ENCODE measurements at places on chromosomes 11 and 22.

GRCh38 chr22:24291515-24292201, 21.0 kb downstream of the SPECC1L start:
- DNase-seq: no peak

- peak; percentile 26 for DNase-seq
Measured at GRCh38 chr11:75520688-75521087, 5.1 kb downstream of the GDPD5 start.

DNA sequence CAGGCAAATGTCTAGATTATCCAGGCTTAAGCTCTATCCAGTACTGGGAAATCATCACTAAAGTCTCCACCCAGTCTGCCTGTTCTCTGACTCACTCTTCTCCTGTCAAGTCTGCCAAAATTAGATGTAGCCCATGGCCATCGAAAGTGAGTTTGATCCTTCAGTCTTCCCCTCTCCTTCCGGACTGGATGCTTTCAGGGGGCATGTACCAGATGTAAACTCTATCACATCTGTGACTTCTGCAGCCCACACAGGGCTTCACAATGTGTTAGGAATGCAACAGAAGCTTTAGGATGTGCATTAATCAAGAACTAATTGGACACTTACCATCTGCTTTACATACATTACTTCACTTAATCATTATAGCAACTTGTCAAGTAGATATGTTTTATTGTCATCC, 12.3 kb downstream of the ME3 start:
- no peak for DNase-seq

DNA sequence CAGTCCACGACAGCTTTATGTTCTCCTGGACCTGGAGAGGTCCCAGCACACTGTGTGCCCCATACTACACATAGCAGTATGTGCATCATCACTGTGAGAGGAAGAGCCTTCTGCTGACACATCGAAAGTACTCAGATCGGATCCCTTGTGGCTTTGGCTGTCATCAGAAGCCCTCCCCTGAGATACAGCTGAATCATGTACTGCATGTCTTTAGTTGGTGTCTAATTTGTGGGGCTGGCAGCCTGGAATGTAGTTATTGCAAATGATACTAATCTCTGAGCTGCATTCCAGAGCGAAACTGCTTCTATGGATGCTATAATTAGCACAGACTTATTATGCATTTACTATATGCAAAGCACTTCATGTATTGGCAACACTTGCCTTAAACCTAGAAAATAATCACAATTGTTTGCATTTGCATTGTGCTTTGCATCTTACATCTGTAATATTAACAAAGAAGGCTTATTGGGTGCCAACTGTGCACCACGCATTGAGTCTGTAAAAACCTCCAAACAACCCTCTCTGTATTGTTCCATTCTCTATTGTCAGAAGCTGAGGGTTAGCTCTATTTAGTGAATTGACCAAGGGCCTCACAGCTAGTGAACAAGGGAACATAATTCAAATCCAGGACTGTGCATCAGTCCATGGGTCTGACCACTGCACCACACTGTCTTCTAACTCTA, 89.2 kb upstream of the CRTAM start:
- peak; percentile 47 for DNase-seq

Measured in head of caudate nucleus (tissue), 42 donors.